ENCODE measurements at places on chromosomes 5 and 9.

GRCh38 chr5:109416882-109417281, 7.1 kb upstream of the PJA2 start:
- DNase-seq = no peak

GRCh38 chr5:127702926-127703561, at the start of gene CCDC192:
Gene CCDC192, plus strand, starts transcription at chr5:127703391. Its CDS starts 55 bp downstream, at chr5:127703446.
- no peak for DNase-seq

DNA sequence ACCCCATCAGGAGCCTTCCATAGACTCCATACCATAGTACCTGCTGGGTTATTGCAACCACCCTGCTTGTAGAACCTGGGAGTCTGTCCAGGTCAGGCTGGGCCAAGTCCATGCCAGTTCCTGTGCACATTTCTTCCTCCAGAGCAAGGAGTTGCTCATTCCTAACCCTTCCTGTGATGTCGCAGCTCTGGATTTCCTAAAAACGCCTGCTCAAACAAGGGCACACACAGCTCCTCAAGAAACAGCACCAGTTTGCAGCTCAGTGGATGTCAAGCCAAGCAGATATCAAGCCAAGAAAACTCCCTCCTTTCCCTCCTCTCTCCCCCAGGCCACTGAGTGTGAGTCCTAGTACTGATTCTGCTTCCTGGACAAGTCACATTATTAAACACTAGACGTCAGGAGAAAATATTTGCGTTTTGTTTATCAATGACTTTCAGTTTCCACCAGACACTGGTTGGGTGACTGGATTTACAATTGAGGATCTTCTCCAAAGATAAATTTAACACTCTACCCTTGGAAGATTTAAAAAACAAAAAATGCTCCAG, 59.6 kb downstream of the SLC1A1 start:
- DNase-seq = no peak

- DNase-seq = no peak
Observed at GRCh38 chr5:79821-80220, 12.1 kb upstream of the PLEKHG4B start.

DNA sequence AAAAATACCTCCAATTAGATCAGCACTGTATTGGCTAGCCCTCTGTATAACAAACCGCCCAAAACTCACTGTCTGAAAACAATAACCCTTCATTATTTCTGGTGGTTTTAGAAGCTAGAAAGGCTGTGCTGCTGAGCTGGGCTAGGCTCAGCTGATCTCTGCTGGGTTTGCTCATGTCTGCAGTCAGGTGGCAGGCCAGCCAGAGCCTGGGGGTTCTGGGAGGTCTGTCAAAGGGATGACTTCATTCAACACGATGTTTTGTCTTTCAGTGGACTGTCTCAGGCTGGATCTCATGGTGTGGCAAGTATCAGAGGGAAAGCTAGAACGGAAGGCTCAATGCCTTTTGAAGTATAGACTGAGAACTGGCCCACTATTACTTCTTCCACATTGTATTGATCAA, 335.1 kb upstream of the DMAC1 start:
- no peak for DNase-seq

DNA sequence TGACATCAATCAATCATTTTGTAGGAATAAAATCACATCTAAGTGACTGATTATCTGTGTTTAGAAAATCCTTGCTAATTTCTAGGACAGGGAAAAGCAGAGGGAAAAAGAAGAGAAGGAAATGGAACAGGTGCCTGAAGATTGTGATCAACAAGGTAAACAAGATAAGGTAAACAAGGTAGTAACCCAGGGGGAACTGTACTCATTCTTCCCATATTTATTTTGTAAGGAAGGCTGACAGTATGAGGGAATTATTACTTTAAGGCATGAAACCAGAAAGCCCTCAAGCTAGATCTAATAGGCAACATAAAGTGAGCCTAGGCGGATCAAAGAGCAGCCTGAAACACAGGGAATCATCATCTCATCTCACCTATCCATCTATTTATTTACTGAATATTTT, 231.1 kb downstream of the MLLT3 start:
- DNase-seq = no peak

GRCh38 chr9:126698756-126699155, 85.0 kb downstream of the LMX1B start:
- DNase-seq = no peak

DNA sequence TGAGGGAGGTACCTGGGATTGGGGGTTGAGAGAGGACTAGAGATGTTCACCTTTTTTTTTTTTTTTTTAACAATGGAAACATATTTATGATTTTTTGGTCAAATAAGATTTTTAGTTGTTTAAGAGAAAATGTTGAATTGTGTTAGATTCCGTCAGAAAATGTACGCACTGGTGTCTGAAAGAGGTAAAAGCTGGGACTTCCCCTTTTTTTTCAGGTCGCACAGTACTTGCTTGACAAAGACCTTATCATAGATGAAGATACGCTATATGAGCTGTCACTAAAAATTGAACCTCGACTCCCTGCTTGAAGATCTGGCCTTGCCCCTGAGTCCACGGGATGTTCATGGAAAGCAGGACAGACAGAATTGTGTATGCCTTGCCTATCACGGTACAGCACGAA, 7.7 kb upstream of the CKMT2 start:
- no peak for DNase-seq

GRCh38 chr5:86971034-86971571, 296.6 kb upstream of the RASA1 start:
- DNase-seq = no peak

GRCh38 chr5:176796411-176796810, 13.9 kb upstream of the UNC5A start:
- no peak for DNase-seq

- peak; percentile 32 for DNase-seq
Observed at GRCh38 chr5:137220523-137220927, 278.6 kb downstream of the SPOCK1 start.

GRCh38 chr5:116645627-116646026, 71.0 kb upstream of the SEMA6A start:
- DNase-seq = no peak

- no peak for DNase-seq
Observed at GRCh38 chr5:1352231-1353219, 7.6 kb upstream of the CLPTM1L start.

DNA sequence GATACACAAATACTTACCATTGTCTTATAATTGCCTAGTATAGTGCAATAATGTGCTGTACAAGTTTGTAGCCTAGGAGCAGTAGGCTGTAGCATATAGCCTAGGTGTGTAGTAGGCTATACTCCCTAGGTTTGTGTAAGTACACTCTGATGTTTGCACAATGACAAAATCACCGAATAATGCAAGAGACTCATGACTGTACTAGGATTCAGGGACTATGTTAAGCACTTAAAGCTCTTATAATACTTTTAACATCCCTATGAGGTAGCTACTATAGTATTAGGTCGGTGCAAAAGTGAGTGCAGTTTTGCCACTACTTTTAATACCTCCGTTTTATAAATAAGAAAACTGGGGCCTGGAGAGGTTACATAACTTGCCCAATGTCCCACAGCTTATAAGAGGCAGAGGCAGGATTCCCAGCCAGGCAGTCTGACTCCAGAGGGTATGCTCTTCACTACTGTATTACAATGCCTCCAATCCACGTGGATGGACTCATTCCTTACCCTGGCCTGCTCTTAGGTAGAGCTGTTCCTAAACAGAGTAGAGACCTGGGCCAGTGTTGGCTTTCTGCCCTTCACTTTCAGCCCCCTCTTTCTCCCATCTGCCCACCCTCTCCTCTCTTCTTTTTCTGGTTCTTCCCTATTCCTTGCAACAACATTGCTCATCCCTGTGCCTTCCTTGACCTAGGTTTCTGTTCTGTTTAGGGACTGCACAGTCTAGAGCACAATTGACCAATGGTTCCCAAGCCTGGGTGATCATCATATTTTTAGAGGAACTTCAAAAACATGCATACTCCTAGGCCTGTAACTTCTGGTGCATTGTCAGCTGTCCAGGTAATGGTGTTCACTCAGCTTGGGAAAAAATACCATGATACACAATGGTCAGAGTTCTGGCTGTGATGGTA, 114.0 kb downstream of the CARTPT start:
- no peak for DNase-seq

DNA sequence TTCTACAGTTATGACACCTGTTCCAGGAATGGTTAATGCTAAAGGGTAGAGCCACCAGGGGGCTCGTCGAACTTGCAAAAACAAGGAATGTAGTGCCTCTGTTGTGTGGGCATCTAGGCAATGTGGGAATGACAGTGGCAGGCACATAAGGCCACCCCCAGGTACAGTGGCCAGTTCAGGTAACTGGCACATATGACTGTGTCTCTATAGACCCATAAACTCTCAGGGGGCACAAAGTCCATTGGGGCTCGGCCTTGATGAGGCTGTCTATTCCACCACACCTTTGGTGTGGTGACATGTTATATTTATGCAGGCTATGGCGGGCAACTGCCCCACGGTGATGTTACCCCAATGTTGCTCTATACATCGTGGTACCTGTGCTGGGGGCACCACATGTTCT, 59.6 kb upstream of the FAM120A start:
- DNase-seq = no peak

DNA sequence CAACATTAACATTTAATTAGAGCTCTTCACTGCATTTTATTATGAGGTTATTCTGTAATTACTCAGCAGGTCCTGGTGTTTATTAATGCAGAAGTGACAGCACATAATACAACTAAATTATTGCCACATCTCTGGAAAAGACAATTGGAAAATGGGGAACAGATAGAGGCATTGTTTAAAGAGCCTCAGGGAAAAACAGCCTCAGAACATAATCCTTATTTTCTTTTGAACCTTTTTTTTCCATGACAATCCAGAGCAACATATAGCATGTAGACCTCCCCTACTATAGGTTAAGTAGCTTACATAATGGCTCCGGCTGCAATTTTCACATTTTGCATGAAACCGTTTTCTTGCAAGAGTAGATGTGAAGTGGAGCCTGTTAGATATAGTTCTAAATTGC, 87.2 kb downstream of the RMI1 start:
- DNase-seq = no peak

GRCh38 chr5:154892369-154892771, 33.9 kb downstream of the CNOT8 start:
- no peak for DNase-seq

GRCh38 chr9:136399176-136400037, 563 bp downstream of the SNAPC4 start:
- DNase-seq = no peak

GRCh38 chr9:136441191-136441680, 1.6 kb upstream of the INPP5E start:
- no peak for DNase-seq

DNA sequence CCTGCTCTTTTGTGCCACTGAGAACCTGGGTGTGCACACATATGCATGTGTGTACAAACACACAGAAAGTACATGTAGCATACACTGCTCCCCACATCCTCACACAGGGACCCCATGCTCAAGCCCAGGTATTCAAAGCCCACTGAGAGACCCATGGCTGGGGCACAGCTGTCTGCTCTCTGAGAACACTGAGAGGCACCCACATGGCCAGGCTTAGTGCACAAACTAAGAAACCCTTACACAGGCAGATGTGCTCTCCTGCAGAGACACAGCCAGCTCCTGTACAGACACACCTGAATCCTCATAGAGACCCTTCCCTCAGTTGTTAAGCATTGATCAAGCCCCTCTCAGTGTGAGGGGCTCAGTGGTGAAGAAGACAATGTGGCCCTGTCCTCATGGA, 92.5 kb downstream of the CACNA1B start:
- DNase-seq = no peak

- DNase-seq = peak; percentile 13
Observed at GRCh38 chr9:117464941-117465616, 50.2 kb upstream of the ASTN2 start.

GRCh38 chr5:10461041-10461440, 19.4 kb downstream of the ROPN1L start:
- DNase-seq = no peak

DNA sequence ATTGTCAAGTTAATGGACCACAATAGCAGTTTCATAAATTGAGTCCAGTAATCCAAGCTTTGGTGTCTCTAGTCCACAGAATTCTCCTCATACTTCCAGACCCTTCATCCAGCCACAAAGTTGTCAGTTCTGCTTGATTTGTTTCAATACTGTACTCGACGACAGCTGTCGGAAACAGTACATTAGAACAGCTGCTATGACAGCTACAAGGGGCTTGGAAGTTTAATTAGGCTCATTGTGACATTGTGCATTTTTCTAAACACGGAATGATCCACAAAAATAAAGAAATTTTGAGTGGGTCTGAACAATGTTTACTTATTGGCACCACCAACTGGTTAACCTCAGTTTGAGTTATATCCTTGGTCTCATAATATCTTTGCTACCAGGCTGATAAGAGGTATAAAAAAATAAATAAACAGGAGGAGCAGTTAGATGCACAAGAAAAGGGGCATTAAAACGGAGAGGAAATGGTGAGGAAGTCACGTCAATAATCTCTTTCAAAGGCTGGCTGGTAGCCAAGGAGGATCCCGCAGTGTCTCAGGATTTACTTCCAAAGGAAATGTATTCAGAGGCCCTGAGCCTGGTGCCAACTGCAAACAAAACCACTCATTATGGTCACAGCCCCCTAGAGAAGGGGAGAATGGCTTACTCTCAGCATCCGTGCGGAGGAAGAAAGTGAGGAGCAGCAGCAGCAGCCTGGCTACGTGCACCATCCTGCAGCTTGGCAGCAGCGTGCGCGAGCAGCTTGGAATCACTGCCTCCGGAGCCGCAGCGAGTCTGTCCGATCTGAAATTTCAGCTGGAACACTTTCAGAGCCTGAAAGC, 933.8 kb upstream of the DMAC1 start:
- peak; percentile 89 for DNase-seq

- DNase-seq = no peak
Observed at GRCh38 chr5:133292300-133292699, 240.5 kb downstream of the HSPA4 start.

GRCh38 chr9:134564431-134565170, 77.0 kb upstream of the COL5A1 start:
- no peak for DNase-seq

GRCh38 chr5:114988096-114988495, 181.6 kb downstream of the TRIM36 start:
- DNase-seq = no peak

- no peak for DNase-seq
Observed at GRCh38 chr5:116068028-116068632, 16.7 kb upstream of the COMMD10 start.

- no peak for DNase-seq
Observed at GRCh38 chr5:24749701-24750100, 104.9 kb upstream of the CDH10 start.

GRCh38 chr5:113223315-113223714, 211.5 kb downstream of the TSSK1B start:
- DNase-seq = no peak

DNA sequence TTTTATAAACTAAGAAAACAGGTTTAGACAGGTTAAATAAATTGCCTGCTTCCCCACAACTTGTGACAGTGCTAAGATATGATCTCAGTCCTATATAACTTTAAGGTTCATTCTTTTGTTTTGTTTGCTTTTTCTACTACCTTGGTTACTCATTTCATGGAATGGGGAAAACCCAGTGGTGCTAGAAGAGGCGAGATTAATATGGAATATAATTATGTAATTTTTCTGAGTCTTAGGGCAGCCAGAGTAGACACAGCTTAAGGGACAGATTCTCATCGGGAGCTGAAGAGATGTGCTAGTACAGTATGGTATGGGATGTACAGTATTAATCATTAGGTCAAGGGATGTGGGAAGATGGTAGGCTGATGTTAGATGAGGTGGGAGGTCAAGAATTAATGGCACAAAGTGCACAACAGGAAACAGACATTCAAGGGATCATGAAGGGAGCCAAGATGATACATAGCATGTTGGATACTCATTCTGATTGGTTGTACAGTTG, 6.2 kb downstream of the TRIM32 start:
- no peak for DNase-seq
